Kidney capillary endothelial cell (primary cell): ENCODE measurements at places on chromosomes 6 and 20.

- DNase-seq, result no peak
Observed at GRCh38 chr6:126050795-126051194, 64.5 kb downstream of the TRMT11 start.

DNA sequence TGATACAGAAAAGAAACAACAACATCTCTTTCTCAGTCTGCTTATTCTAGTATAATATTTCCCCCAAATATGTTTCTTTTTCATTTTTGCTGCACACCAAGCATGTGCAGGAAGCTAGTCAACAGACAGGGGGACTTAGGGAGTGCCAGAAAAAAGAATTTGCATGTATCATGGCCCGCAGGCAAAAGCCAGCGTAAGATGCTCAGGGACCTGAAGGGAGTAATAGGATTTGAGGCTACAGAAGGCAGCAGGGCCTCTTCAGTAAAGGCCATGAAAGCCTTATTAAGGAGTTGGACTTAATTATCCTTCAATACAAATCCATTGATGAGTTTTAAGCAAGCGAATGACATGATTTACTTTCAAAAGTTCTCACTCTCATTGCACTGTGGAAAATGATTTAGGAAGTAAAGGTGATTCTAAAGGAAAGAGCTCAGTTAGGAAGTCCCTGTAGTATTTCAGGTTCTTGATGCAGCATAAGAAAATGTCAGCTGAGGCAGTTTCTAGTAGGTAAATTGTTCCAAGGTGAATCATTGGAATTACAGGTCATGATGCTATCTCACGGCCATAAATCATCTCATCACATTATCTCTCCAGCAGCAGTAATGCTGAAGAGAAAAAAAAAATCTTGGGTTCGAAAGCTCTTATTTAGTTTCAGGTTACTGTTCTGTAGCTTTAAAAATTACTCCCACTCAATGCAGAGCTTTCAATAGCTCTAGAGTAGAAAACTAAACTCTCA is 94.8 kb downstream of the PTCHD4 start:
- DNase-seq, result no peak

- DNase-seq, result no peak
Observed at GRCh38 chr6:14641423-14642135, 524.0 kb downstream of the CD83 start.

DNA sequence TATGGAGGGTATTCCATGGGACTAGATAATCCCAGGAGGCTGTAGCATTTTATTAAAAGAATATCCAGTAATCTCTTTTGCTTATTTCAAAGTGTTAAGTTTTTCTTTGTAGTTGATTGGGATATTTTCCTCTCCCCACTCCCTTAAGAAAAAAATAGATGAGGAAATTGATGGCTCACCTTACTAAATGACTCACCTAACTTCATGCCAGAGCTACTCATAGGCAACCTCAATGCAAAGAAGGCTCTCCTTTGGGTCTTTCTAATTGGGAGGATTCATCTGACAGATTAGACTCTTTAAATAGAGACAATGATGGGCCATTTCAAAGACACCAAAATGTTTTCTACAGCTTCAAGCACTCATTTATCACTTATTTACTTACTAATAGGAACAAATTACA is 528.5 kb upstream of the BTBD3 start:
- DNase-seq, result no peak

DNA sequence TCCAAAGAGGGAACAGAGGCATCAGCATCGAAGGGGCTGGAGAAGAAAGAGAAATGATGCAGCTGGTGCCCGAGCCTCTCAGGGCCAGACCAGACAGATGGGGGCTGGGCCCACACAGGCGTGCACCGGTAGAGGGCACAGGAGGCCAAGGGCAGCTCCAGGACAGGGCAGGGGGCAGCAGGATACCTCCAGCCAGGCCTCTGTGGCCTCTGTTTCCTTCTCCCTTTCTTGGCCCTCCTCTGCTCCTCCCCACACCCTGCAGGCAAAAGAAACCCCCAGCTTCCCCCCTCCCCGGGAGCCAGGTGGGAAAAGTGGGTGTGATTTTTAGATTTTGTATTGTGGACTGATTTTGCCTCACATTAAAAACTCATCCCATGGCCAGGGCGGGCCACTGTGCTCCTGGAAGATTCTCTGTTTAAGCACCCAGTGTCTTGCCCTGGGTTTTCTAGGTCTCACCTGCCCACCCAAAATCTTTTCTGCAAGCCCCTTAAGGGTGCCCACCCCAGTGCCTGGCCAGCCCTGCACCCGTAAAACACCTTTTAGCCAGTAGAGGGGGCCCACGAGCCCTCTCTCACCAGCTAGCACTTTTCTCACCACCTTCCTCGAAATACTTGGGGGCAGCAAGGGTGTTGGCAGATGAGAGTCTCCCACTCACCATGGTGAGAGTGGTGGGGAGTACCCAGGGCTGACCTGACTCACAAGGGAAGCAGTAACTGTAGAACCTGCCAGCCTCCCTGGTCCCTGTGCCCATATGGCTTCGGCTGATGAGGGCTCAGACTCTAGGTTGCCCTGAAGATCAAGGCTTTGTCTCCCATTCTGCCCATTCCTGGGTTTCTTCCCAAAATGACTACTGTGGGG is 35.7 kb upstream of the ID1 start:
- no peak for DNase-seq

- DNase-seq, result no peak
Observed at GRCh38 chr6:71080826-71081225, 124.0 kb upstream of the B3GAT2 start.

DNA sequence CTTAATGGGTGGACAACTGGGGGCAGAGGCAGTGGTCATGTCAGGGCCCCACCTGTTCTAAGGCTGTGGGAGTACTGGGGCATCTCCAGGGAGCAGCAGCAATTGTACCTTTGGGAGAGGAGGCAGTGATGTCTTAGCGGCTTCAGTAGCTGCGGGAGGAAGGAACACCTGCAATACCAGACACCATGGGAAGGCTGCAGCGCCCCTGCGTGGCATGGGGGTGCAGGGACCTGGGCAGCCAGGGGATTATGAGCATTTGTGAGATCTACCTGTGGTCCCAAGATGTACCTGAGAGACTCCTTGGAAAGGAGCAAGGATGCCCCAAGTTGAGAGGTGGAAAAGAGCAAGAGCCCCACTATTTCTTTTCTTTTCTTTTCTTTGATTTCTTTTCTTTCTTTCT is 112.1 kb upstream of the GPR6 start:
- DNase-seq, result no peak

DNA sequence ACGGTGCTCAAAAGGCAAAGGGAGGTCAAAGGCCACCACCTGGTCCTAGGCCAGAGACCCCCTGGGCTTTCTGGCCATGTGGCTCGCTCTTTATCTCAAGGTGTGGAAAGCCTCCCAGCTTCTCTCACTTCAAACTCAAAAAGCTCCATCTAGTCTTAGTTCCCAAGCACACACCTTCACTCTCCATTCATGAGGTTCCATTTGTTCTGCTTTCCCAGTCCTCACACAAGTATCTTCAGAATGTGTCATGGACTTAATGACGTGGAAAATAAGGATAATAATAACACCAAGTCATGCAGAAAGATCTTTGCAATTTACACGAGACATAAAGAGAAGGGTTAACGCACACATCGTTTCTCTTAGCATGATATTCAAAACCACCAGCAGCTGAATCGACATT is 219.3 kb downstream of the GMDS start:
- no peak for DNase-seq

- no peak for DNase-seq
Observed at GRCh38 chr6:109374326-109374892, 7.9 kb downstream of the CD164 start.
